ENCODE measurements at places on chromosomes 7 and 10.

DNA sequence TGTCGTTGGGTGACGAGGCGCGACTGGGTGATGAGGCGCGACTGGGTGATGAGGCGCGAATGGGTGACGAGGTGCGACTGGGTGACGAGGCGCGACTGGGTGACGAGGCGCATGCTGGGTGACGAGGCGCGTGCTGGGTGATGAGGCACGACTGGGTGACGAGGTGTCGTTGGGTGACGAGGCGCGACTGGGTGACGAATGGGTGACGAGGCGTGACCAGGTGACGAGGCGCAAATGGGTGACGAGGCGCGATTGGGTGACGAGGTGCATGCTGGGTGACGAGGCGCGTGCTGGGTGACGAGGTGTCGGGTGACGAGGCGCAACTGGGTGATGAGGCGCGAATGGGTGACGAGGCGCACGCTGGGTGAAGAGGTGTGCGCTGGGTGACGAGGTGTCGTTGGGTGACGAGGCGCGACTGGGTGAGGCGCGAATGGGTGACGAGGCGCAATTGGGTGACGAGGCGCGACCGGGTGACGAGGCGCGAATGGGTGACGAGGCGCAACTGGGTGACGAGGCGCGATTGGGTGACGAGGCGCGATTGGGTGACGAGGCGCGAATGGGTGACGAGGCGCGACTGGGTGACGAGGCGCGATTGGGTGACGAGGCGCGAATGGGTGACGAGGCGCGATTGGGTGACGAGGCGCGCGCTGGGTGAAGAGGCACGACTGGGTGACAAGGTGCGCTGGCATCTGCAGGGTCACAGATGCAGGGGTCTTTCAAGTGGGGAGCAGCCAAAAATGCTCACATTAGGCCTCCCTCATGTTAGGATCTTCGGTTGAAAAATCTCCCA lies 7.9 kb upstream of the NOM1 start:
- no peak for DNase-seq

DNA sequence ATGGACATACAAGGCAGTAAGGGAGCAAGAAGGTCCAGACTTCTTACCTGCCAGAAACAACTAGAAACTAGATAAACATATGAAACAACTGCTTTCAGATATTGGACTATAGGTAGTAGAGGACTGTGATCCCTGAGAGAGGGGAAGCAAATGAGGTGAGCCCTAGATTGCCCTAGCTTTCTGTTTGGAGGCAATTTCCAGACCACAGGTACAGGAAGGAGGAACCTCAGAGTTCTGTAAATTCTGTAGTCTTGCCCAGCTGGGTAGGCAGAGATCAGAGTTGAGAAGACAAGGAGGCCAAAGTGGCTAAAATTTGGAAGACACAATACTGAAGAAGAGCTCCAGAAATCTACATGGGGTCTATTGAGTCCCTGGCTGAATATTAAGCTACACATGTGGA lies 21.0 kb downstream of the CDK6 start:
- no peak for DNase-seq

DNA sequence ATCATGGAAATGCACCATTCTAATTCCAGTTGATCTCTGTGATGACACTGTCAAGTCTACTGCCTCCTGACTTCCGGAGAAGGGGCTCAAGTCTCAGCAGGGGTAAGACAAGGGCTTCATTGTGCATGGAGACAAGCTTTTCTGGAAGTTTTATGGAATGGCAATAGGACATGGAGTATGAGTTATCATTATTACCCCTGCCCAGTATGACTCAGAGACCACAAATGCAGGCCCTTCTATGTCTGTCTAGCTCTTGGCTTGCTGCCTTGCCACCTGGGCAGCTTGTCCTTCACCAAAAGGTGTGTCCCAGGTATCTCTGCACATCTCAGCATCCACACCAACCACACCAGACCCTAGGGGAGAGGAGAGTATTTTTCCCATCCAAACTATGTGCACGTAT lies 34.9 kb upstream of the KIAA1217 start:
- no peak for DNase-seq

DNA sequence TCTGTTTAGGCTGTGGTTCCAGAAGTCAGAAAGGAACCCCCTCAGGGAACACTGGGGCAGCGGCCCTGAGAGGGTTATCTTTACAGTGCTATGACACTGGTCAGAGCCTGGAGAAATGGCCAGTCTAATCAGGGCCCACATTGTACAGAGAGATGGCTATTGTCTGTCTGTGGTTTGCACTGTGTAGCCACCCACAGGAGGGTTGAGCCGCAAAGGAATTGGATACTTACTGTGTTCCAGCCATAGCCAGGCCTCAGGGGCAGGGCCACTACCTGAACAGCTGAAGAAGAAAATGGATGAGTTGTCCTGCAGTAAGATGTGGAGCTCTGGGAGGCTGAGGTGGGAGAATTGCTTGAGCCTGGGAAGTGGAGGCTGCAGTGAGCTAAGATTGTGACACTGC lies 47.5 kb upstream of the PODXL start:
- DNase-seq, result peak; percentile 95

DNA sequence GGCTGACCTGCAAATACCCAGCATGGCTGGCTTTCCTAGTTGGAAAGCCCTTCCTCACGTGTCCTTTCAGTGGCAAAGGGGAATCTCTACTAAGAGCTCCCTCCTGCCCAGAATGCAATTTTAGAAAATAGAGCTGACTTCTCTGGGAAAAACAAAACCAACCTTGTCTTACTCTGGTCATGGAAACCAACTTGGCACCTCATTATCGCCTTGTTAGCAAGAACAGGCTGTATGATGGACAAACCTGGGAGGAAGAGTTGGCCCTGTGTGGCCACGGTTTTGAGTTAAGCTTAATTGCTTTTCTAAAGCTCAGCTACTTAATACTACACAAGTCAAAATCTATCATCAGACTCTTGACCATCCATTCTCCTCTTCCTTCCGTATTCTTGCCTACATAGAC lies 94.1 kb upstream of the PDCD4 start:
- DNase-seq, result no peak

DNA sequence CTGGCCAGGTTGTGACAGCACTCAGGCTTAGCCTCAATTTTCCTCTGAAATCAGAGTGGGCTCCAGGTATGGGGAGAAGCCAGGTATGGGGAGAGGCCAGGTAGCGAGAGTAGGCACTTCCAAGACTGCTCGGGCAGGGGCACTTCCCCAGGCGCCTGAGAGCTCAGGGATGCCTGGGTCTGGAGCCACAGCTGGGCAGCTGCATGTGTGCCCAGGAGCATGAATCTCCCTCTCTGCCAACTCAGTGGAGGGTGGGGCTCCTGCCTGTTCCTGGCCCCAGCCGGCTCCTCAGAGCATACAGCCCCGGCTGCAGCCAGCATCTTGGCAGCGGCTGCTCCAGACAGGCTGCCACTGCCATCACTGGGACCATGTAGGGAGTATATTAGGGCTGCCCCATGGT lies 313.9 kb downstream of the AUTS2 start:
- DNase-seq, result no peak

- DNase-seq, result peak; percentile 96
Measured at GRCh38 chr7:26667514-26668133, 196.8 kb downstream of the SKAP2 start.

GRCh38 chr7:97479740-97480290 lies 252.1 kb upstream of the TAC1 start:
- no peak for DNase-seq

DNA sequence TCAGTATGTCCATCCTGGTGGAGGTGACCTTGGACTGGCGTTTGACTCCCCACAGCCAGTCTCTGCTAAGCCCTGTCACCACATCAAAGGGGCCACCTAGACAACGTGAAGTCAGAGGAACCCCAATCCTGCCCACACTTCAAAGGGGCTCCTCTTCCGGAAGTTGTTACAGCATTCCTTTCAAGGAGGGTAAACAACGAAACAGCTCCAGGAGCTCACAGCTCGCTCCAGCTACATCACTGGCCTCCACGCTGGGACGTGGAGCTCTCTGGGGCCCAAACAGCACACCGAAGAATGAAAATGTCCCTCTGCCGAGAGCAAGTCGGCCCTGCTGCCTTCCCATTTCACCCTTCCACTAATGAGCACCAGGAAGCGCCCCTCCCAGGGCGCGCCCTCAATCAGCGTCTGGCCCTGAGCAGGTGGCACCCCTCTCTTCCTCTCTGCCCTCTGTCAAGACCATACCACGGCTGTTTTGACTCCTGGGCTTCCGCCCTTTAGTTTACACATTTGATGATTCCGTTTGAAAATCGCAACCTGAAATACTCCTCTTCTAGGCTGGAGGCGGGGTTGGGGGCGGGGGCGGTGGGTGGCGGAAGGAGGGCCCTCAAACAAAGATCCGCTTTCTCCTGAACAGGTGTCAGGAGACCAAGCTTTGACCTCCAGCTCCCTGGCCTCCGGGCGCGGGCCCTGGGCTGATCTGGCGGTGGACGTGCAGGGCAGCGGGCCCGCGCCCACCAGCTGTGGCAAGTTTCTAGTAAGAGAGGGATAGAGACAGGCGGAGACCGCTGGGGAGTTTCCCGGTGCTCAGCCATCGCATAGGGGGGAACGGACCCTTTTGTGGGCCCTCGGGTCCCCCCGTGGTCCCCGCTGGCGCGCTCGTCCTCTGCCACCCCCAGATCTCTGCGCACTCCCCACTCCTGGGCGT lies 53.1 kb upstream of the KDM7A start:
- no peak for DNase-seq

GRCh38 chr7:922334-923107 lies 32.0 kb downstream of the ADAP1 start:
- no peak for DNase-seq

GRCh38 chr10:103716206-103717160 lies 138.9 kb downstream of the SH3PXD2A start:
- DNase-seq, result peak; percentile 54

DNA sequence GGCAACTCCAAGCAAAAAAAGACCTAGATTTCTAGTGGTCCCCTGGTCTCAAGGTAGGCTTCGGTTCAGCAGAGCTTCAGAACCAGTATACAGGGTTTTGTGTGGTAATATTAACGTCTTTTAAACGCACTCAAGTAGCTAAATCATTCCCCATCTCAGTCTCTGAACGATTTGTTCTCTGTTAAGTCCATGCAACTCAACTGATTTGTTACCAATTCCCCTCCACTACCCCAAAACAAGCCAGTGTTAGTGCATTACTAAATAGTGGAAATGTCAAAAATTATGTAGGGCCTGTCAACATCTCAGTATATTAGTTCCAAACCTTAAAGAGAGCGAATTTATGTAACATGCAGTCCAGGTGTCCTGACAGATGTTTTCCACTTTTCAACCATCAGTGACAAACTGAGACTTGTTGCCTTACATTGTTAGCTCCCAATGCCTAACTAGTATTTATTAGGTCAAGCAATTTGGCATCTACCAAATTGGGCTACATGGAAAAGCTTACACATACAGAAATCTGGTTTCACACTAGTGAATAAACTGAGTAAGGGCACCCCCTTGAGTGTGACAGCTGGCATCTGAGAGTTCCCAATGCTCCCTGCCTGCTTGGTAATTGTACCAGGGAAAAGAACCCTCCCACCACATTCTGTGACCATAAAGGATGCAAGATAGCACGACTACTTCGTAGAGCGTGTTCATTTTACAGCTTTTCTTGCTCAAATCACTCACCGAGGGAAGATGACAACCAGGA lies 12.2 kb downstream of the HNRNPA2B1 start:
- no peak for DNase-seq

GRCh38 chr10:11724938-11725776 lies 17.0 kb upstream of the ECHDC3 start:
- DNase-seq, result peak; percentile 73

DNA sequence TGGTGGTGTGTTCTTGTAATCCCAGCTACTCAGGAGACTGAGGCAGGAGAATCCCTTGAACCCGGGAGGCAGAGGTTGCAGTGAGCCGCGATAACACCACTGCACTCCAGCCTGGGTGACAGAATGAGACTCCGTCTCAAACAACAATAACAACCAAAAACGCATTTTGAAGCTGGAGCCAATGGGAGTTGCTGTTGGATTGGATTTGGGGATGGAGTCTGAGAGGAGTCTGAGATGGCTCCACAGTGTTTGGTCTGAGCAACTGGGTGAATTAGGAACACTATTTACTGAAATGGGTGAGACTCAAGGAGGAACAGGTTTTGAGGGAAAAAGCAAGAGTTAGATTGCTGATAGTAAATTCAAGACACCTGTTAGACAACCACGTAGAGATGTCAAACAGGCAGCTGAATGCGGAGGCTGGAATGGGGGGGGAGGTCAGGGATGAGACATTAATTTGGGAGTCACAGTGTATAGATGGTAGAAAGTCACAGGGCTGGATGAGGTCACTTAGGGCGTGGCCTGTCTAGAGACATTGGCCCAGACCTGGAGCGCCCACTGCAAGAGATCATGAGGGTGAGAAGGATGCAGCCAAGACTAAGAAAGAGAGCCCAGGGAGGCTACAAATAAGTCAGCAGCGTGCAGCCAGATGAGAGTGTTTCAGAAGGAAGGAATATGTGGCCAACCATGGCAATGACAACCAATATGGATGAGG lies 56.4 kb downstream of the CYCS start:
- peak; percentile 41 for DNase-seq

DNA sequence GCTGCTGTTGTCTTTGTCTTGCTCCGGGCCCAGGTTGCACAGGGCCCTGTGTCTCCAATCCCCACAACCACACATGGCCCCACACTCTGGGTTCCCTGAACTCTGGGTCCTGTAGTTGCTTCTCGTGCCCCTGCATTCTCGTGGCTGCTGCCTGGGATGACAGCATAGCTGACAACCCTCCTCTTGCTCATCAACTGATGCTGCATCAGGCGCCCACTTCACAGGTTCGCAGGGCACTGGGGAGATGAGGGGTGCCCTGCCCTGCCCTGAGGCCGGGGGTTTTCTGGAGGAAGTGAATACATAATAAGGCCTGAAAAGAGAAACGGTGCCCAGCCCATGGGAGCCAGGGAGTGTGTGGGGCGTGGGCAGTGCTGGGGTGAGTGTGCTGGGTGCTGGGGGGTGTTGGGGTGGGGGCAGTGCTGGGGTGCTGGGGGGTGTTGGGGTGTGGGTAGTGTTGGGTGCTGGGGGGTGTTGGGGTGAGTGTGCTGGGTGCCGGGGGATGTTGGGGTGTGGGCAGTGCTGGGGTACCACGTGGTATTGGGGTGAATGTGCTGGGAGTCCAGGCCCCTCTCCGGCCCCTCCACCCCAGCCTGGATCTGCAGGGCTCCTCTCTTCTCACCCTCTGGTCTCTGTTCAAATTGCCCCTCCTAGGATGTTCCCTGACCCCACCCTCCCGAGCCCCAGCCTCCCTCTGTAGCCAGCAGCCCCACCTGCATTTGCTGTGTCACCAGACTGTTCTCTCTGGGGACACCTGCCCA lies 2.0 kb upstream of the MTG1 start:
- no peak for DNase-seq

GRCh38 chr7:6500691-6501090 lies 50.6 kb downstream of the GRID2IP start:
- no peak for DNase-seq

DNA sequence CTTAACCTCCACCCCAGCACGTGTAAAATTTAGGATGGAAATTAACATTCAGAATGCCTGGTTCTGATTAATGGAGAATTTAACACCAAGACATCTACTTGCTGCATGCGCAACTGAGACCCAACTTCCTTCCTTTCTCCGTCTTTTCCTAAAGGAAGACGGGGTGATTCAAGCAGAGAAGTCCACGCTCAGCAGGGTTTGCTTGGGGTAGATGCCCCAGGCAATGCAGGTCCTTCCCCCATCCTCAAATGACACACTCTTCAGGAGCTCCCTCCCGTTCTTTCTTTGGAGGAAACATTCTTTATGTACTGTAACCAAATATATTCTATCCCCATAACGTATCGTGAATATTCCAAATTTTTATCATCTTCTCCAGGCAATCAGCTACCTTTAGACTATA lies 47.0 kb downstream of the FAM171A1 start:
- no peak for DNase-seq

Data from RPMI7951 (cell line).